ENCODE measurements at places on chromosomes 11 and 22. TPM values are rescaled to one million over a fixed set of nuclear protein-coding genes. Genes with fewer than 3 reads are reported as not detected.

GRCh38 chr11:119460582-119460981 lies 37.6 kb upstream of the THY1 start:
- DNase-seq, result no peak
- H3K36me3 ChIP-seq, result no peaks in the 10 kb centered on the region
- peaks cover 14% of the 10 kb centered on the region for H3K4me1 ChIP-seq
- no peak overlapping the region for H3K4me3 ChIP-seq
- H3K27ac ChIP-seq, result peak overlapping the region; percentile 69

USP2 gene
- 7.3 TPM for total RNA-seq

- no peaks in the 10 kb centered on the region for H3K27me3 ChIP-seq
- DNase-seq, result no peak
- no peak overlapping the region for H3K27ac ChIP-seq
- no peaks in the 10 kb centered on the region for H3K4me1 ChIP-seq
- no peak overlapping the region for H3K4me3 ChIP-seq
- no peaks in the 10 kb centered on the region for H3K36me3 ChIP-seq
These were observed 93.2 kb upstream of the BMAL1 start for GRCh38 chr11:13184295-13184794.

DNA sequence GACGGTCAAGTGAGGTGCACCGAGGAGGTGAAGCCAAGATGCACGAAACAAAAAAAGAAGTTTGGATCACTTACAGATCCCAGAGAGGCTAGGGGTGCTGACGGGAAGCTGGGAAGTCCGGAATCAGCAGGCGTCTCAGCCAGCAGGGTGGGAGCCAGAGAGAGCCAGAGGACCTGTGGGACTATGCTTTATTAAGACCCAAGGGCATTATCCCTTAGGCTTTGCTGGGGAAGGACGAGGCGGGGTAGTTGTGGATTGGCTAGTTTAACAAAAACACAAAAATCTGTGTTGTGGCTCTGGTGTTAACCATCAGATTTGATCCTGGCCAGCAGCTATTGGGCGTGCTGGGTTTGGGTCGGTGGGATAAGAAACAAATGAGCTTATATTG lies 427.1 kb downstream of the DYNC2H1 start:
- no peaks in the 10 kb centered on the region for H3K4me1 ChIP-seq
- no peak overlapping the region for H3K27ac ChIP-seq
- H3K4me3 ChIP-seq, result no peak overlapping the region
- no peak for DNase-seq
- no peaks in the 10 kb centered on the region for H3K27me3 ChIP-seq

MTMR2 gene
- total RNA-seq, result 36.6 TPM

GRCh38 chr11:37896016-37896415 lies 1298.0 kb upstream of the RAG2 start:
- H3K36me3 ChIP-seq, result no peaks in the 10 kb centered on the region
- no peaks in the 10 kb centered on the region for H3K4me1 ChIP-seq
- no peak overlapping the region for H3K4me3 ChIP-seq
- no peak overlapping the region for H3K27ac ChIP-seq

CASP5 gene
- 6.9 TPM for total RNA-seq

Data from hepatocyte (in vitro differentiated cells).